ENCODE measurements at places on chromosomes 2 and 18.

- no peak for DNase-seq
Measured at GRCh38 chr2:226115832-226116200, 683.8 kb downstream of the IRS1 start.

- peak; percentile 21 for DNase-seq
Measured at GRCh38 chr2:108377815-108378630, at the start of gene SULT1C4. Gene SULT1C4, plus strand, starts transcription at chr2:108377954. Its CDS starts 384 bp downstream, at chr2:108378338.

GRCh38 chr2:212609479-212609878 lies 70.9 kb upstream of the ERBB4 start:
- DNase-seq: no peak

DNA sequence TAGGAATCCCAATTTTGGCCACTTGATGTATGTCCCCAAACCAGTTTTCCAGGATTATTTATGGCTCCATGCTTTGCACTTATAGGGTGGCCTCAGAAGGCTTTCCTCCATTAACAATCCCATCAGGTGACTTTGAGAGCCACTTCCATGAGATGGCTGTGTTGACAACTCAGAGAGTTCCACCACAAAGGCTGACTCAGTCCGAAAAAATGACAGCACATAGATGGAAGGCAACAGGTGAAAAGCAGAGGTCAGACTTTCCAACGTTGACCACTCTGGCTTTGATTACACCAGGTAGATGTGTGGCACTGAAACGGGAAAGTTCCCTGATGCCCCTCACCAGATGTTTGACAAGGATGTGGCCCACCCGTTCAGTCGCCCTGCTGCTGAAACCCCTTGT lies 431.4 kb upstream of the TNP1 start:
- DNase-seq: no peak

- DNase-seq: no peak
Measured at GRCh38 chr2:73239776-73240175, 5.7 kb downstream of the CCT7 start.

DNA sequence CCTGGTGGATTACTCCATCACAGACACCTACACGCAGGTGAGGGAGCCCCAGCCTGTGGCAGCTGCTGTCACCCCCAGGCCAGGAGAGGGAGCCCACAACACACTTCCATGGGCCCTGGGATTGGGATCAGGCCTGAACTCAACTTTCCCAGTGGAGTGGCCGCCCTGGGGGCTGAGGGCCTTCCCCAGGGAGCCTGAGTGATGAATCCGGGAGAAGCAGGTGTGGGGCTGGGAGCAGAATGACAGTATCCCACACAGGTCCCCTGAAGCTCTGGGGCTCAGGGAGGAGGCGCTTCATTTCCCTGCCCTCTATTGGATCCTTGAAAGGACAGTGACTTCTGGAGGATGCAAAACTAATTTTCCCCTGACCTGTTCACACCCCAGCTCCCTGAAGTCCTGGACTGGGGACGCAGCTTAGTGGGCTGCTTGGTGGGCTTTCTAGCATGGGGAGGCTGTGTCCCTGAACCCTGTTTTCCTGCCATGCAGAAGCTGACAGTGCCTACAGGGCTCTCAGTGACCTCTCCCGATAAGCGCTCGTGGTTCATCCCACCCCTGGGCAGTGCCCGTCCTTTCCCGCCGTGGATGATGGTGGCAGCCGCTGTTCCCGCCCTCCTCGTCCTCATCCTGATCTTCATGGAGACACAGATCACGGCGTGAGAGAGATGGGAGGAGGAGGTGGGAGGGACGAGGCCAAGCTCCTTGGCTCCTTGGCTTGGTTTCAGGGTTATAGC lies 11.0 kb downstream of the SLC4A3 start:
- no peak for DNase-seq

DNA sequence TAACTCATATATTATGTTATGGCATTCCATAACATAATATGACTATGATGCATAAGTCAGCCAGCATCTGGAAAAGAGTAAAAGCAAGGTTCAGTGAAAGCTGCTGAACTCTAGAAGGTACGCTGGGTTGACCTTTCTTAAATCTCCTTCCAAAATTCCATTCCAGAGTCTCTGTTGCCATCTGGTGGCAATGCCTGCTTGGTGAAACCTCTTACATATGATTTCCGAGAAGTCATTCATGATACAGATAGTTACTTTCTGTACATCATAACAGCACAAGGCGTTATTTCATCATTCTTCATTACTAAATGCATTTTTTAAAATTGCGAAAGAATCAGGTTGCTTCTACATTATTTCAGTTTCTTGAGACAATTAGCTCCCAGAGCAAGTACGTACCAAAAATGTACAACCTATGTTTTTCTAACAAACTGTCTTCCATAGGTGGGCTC lies 7.0 kb upstream of the EPG5 start:
- DNase-seq: peak; percentile 69

- DNase-seq: no peak
Measured at GRCh38 chr2:237097911-237098702, 12.4 kb downstream of the COPS8 start.
